ENCODE measurements at places on chromosomes 6 and 20.

DNA sequence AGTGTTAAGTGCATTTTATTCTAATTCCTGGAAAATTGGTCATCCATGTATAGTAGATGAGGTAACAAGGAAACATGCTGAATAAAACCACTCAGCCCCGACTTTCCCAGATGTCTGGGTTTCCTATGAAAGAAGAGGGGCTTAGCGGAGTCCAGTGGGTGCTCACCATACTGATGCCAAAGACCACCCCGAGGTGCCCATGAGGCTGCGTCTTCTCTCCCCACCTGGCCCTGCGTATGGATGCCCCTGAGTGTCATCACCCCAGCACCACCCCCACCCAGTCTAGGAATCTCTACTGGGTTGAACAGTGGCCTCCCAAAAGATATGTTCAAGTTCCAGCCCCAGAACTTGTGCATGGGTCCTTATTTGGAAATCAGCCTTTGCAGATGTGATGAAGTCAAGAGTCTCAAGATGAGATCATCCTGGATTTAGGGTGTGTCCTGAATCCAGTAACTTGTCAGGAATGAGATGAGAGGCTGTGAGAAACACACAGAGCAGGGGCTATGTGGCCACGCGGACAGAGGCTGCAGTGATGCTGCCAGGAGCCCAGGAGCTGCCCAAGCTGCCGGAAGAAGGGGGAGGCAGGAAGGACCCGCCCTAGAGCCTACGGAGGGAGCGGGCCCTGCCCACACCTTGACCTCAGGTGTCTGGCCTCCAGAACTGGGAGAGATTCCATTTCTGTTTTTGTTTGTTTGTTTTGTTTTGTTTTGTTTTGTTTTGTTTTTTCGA is 124.6 kb upstream of the CDH4 start:
- DNase-seq: no peak

- DNase-seq: no peak
These were observed 31.4 kb downstream of the RIN2 start for GRCh38 chr20:19789446-19789845.

GRCh38 chr6:157305670-157306653 is 17.4 kb downstream of the TMEM242 start:
- DNase-seq: no peak

DNA sequence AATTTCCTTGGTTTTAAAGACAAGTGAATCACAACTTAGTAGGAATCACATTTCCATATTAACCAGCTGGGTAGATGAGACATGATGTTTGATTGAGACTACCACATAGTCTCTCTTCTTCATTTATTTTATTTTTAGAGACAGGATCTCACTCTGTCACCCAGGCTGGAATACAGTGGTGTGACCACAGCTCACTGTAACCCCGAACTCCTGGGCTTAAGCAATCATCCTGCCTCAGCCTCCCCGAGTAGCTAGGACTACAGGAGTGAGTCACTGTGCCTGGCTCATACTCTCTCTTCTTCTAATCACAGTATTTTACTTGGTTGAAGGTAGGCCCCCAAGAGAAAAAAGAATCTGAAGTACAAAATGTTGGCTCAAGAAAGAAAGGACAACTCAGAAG is 80.2 kb upstream of the ASF1A start:
- DNase-seq: no peak

DNA sequence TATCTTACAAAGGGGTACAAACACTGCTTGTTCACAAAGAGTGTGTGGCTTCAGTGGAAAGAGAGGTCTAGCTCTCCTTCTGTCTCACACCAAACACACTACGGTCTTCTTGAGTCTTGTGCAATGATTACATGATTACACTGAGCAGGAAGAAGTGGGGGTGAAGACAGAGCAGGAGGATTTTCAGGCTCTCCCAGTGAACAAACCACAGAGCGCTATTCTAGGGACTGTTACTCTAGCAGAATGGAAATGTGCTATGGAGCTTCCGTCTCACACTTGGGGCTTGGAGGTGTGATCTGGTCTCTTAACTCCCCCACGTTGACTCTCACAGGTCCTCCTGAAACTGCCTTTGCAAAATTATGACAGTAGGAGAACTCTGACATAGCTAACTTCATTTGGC is 203.4 kb downstream of the MYLK4 start:
- no peak for DNase-seq

DNA sequence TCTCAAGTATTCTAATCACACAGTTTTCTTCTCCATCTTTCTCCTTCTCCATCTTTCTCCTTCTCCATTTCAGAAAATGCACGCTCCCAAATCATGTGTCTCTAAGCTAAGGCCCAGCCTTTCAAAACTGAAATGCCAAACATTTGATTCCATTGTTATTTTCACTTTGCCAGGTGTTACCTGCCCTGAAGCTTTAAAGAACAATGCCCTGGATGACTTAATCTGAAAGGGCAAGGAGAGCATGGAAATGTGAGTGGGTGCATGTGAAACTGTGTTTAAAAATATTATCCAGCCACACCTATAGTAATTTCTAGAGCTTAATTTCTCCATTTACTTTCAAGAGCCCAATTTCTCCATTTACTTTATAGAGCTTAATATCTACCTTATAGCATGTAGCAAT is 42.4 kb upstream of the GCLC start:
- DNase-seq: no peak
